Urothelium cell line (cell line): ENCODE measurements at places on chromosomes 16 and 17.

DNA sequence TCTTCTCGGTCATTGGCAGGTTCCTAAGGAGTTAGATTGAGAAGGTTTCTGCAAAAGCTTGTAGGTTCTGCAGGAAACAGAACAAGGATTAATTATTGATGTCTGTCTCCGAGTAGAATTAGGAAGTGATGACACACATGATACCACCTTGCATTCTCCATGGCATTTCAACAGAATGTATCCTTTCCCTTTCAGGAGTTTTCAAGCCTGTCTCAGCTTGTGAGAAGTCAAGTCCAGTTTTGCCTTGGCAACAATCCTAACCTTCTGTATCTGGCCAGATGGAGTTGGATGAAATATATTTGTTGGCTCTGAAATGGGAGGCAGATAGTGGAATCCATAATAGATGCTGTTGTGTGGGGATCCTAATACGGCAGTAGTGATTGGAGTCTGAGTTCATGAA lies 235.5 kb downstream of the SHISA9 start:
- DNase-seq: no peak

DNA sequence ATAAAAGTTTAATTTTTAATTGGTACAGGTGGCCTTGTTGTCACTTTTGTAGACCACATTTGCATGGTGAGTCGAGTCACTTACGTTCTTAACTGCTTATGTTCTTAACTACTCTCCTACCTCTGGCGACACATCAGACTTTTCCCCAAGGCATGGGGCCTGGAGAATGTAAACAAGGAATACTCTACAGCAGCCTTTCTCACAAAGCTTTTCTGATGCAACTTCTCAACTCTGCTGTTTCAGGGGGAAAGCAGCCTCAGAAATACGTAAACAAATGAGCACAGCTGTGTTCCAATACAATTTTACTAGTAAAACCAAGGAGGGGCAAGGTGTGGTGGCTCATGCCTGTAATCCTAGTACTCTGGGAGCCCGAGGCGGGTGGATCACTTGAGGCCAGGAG lies 6.9 kb downstream of the KARS1 start:
- DNase-seq: no peak

- no peak for DNase-seq
Observed at GRCh38 chr16:50151322-50151721, 1.8 kb upstream of the TENT4B start.

DNA sequence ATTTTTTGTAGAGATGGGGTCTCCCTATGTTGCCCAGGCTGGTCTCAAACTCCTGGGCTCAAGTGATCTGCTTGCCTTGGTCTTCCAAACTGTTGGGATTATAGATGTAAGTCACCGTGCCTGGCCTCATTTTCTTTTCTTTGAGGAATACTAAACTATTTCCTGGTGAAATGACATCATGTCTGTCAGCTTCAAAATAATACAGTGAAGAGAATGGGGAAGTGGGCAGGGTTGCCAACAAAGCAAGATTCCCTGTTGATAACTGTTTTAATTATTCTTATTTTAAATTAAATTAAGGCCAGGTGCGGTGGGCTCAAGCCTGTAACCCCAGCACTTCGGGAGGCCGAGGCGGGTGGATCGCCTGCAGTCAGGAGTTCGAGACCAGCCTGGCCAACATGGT lies 21.1 kb downstream of the PIPOX start:
- DNase-seq: no peak

DNA sequence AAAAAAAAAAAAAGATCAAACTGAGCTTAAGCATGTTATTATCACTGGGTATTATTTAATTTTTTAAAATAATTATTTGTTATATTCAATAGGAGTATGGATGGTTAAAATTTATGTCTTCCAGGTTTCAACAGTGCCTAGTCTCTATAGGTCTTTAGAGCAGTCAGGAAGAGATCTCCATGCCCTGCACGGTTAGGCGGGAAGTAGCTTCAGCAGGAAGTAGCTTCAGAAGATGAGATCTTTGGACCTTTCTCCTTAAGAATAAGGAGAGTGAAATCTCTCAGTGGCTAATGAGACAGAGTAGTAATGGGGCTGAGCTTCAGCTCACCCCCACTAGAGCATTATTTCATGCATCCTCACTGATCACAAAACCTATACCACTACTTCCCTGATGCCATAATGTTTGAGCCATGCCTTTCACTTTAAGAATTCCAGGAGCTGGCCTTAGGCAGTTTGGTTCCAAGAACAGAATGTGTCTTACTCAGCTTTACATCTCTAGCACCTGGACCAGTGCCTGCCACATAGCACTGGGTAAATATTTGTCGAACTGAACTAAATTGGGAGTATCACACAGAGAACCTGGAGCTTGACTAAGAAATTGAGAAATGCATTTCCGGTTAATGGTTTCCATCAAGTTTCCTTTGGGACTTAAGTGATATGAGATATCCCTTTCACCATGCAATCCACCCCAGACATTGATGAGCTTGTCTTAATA lies 43.5 kb downstream of the SCPEP1 start:
- DNase-seq: no peak

DNA sequence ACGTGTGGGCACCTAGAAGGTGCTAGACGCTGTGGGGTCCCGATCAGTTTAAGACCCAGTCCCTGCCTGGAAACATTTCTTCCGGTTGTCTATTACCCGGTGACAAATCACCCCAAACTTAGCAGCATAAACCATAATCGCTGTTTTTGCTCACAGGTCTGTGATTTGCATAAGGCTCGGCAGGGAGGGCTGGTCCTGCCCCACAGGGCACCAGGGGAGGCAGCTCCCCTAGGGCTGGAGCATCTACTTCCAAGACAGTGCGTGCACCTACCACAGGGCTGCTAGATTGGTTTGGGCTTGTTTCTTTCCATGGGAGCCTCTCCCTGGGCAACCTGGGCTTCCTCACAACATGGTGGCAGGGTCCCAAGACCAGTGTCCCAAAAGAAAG lies 214.5 kb upstream of the CIBAR2 start:
- DNase-seq: no peak

GRCh38 chr17:20063665-20064648 lies 54.8 kb downstream of the SPECC1 start:
- peak; percentile 70 for DNase-seq
